ENCODE measurements at places on chromosomes 1 and 21.

GRCh38 chr21:46135782-46136395 is 19.5 kb downstream of the FTCD start:
- no peak for DNase-seq

DNA sequence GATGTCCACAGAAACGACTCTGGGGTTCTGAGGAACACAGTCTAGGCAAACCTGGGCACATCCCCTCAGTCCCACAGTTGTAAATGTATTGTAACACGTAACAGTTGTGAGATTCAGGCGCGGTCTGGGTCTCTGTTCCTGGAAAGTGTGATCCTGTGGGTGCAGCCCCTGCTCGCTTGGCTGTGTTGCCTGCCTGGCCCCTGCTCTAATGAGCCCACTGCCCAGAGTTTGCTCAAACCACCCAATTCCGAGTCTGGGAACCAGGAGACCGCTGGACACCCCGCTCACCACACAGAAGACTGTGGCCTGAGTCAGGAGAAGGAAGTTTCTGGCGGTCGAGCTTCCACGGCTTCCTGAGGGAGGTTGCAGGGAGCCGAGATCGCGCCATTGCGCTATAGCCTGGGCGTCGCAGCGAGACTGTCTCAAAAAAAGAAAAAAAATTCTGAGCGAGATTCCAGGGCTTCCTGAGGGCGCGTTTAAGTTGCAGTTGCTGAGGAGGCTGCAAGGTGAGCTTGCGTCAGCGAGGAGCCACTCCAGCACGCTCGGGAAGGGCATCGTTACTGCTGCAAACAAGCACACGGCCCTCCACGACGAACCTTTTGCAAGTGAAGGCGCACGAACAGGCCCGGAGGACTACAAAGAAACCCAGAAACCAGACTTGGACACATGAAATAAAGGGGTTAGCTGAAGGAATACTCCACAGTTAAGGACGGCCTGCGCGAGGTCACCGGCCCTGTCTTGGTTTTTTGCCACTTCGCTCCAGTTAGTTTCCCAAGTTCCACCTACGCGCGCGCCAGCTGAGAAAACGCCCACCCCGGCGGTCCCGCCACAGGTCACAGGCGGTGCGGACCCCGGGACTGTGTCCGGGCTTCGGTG is 1.1 kb downstream of the C21orf58 start:
- DNase-seq = no peak

- peak; percentile 11 for DNase-seq
Measured at GRCh38 chr21:21907271-21907670, 909.1 kb downstream of the NCAM2 start.

DNA sequence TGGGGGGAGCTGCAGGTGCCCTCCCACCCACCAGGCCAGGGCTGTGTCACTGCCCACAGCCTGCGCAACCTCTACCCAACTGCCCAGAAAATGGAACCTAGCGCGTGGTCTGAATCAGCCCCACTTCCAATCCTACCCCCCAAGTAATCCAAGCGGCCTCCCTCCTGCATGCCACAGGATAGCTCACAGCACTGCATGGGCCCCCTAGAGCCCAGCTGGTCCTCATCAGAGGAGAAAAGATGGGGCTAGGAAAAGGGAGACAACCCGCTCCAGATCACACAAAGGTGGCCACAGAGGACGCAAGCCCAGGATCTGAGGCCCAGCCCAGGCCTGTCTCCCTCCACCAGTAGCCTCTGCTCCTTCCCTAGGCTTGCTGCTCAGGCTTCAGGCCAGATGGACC is 6.2 kb downstream of the ADGRB2 start:
- no peak for DNase-seq

DNA sequence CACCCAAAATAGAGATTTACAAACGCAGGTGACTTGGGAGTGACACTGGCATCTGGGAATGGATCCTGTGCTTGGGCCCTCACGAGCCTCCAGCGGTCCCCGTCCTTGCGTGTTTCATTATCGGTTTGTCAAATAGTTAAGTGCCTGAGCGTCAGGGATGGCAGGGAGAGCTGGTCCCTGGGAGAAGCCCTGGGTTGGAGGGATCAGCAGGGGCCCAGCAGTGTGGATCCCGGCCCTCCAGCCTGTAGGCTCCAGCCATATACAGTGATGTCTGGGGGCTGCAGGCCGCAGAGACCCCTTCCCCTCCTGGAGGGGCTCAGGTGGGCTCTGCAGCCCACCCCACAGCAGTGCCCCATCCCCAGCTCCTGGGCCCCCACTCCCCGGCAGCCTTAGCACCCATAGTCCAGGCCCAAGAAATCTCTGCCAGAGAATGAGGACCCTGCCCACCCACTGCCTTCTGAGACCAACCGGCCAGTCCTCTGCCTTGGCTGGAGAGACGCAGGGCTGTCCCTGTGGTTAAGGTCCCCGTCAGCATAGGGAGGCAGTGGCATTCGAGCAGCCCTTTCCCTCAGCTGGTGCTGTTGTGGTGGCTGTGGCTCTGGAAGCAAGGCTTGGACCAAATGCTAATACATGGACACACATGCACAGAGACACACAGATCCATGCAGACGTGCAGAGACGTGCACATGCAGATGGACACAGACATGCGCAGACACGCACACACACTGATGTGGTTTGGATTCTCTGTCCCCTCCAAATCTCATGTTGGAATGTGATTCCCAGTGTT is 2.4 kb upstream of the SLC19A1 start:
- DNase-seq = no peak

DNA sequence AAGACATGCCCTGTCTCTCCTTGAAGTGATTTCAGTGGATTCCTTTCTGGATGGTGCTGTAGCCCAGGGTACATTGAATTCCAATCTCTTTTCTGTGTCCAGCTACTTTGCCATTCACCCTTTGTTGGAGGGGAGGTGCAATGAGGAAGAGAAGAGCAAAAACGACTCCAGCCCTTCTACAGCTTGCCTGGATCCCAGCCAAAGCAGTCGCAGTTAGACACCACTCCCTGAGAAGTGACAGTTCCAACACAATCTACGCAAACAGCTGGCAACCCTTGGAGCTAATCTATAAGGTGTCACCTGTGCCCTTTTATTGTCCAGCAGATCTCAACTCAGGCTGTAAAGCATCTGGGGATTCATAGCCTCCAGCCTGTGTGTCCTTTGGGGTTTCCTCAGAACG is 4.6 kb downstream of the CD244 start:
- DNase-seq = no peak

- no peak for DNase-seq
Measured at GRCh38 chr1:162470216-162470615, 27.4 kb upstream of the UHMK1 start.

DNA sequence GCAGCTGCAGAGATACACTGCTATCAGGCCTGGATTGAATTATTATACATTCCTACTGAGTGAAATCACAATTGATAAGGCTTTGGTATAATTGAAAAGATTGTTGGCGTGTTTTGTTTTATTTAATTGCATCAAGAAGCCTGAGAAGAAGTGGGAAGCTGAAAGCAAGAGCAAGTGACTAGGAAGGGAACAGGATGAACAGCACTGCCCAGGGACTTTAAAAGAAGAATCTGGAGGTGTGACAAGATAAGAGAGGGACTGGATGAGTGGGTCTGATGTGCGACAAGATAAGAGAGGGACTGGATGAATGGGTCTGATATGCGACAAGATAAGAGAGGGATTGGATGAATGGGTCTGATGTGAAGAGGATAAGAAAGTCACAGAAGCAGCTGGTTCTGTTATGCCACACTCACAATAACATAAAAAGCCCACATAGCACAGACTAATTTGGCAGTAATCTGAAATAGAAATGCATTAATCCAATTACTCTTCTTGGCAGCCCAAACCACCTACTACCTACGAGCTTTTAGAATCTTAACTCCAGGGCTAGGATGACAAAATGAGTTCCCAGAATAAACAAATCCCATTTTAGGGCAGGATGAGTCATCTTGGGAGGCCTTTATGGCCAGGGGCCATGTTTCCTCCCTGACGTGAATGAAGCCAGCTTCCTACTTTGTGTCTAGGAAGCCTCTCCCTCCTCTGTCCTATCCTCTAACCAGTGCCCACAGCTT is 129.7 kb downstream of the DUSP10 start:
- DNase-seq = peak; percentile 91

- no peak for DNase-seq
Measured at GRCh38 chr1:36717431-36717830, 234.7 kb upstream of the CSF3R start.

- no peak for DNase-seq
Measured at GRCh38 chr1:187390215-187390818, 561.6 kb downstream of the PLA2G4A start.

DNA sequence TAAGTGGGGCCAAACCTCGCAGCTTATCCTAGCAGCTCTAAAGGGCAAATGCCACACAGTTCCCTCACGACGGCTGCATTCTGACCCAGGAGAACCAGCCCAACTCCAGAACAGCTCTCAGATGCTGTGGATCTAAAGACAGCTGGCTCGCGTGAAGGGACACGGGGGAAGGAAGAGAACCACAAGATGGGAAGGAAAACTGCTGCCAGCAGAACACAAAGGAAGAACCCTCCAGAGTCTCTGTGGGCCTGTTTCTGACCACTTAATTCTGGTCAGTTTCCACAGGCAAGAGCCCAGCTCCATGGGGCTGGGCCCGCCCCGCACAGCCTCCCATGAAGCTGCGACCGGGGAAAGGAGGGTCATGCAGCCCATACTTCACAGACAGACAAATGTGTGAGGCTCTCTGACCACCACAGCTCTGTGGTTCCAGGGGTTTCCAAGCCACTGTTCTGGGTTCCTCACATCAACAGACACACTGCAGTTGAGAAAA is 61.1 kb downstream of the SLC45A1 start:
- no peak for DNase-seq

- DNase-seq = no peak
Measured at GRCh38 chr21:37514038-37514667, 147.6 kb downstream of the DYRK1A start.
